Amniotic stem cell (primary cell): ENCODE measurements at places on chromosomes 1 and 21.

DNA sequence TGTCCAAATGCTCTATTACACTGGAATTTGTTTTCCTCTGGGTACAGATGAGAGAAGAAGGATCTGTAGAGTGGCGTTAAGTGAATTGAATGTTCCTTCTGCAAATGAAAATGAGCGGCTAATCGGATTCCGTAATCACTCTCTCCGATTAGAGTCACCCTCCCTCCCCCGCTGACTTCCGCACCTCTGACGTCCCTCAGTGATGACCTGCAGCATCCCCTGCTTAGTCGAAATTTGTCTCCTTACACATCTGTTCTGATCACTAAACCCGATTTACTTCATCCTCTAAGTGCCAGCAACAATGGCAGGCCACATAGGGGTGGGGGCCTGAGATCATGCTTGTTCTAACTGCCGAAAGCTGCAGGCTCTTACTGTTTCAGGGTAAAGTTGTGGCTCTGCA is 378.7 kb downstream of the SEC16B start:
- DNase-seq: no peak

GRCh38 chr1:204464701-204465100 is 29.9 kb downstream of the PIK3C2B start:
- no peak for DNase-seq

DNA sequence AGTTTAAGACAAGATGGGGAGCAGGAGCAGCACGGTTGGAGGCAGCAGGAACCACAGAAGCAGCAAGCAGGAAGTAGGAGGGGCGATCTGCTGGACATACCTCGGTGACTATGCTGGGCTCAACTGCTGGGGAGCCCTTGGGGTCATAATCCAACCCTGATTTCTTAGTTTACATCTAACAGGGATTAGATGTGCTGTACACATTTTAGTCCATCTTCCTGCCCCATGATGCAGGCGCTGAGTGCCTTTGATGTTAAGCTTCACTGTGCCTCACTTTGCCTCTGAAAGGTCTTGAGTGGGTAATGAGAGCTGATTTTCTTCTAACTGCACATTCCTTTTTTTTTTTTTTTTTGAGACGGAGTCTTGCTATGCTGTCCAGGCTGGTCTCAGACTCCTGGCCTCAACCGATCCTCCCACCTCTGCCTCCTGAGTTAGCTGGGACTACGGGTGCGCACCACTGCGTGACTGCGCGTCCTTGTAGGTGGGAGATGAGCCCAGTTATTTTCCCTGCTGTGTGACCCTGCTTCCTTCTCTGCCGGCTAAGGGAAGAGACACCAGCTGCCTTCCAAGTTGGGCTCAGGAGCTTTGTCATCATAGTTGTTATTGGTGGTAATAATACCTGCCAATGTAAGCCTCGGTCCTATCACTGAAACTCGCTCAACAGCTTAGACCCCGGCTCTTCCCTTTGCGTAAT is 1.1 kb upstream of the RCAN3 start:
- no peak for DNase-seq

DNA sequence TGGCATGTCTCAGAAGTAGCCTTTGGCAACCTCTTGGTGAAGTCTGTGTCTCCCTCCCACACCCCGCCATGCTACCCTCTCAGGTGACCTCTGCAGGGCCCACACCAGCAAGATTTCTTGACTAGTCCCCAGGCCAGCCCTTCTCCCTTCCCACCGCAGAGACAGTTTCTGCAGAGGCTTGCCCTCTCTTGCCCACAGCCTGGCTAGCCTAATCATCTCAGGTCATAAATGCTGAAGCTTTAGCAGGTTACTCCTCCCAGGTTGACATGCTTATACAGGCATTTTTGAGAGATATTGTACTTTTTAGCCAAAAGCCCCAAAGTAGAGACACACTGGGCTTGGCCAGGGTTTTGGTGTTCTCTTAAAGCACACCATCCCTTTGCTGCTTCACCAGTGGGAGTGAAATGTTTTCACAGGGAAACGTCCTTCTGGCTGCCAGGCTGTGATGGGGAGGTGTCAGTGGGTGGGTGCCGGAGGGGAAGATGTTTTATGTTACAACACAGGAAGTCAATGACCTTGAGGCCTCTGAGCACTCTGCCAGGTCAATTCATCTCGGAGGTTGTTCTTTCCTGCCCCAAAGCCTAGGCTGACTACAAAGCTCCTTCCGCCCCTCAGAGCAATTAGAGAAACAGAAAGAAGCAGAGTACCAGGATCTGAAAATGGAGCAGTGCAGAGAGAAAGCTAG is 58.5 kb downstream of the STYXL2 start:
- DNase-seq: no peak

GRCh38 chr21:30676737-30677136 is 34.1 kb downstream of the KRTAP20-3 start:
- no peak for DNase-seq
